Daoy (cell line): ENCODE measurements at places on chromosomes 3 and 15. TPM values are rescaled to one million over a fixed set of nuclear protein-coding genes. Genes with fewer than 3 reads are reported as not detected.

DNA sequence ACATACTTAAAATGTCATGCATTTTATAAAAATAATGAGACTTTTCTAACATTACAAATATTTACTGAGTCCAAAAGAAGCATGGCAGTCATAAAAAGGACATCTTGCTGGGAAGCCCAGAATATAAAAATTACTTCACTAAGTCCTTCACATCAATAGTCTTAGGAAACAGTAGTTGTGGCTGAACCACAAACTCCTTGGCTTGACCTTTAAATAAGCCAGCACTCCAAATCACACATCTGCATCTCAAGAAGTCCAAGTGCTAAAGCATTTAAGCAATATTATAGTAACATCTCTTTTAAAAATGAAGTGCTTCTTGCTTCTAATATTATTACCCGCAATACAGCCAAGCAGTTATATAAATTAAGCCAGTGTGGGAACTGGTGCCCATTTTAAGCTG is 8.8 kb downstream of the CCNL1 start:
- DNase-seq: no peak

DNA sequence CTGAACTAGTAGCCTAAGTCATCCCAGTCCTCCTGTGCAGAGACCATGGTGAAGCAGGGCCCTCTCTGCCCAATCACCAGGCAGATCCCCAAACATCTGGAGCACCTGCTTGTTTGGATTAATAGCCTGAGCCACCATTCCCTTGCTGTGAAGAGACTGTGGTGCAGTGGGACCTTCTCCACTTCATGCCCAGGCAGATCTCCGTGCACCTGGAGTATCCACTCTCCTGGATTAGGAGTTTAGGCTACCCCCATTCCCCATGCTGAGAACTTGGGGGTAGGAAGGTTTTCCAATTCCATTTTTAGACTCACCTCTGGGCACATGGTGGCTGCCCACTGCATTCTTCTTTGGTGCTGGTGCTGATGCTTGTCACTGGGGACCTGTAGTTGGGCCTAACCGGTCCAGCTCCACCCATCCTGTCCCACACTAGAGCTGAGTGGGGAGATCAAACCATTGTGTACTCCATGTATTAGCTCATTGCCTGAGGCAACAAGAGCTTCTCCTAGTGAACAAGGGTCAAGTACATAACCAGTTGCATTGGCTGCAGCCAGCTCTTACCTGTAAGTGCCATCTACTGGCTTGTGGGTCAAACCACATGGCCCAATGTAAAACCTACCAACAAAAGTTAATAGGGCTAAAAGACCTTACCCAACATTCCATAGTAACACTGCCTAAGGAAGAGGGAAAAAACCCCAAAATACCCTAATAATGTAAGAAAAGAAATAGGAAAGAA is 382.5 kb upstream of the CBLB start:
- DNase-seq: no peak

DNA sequence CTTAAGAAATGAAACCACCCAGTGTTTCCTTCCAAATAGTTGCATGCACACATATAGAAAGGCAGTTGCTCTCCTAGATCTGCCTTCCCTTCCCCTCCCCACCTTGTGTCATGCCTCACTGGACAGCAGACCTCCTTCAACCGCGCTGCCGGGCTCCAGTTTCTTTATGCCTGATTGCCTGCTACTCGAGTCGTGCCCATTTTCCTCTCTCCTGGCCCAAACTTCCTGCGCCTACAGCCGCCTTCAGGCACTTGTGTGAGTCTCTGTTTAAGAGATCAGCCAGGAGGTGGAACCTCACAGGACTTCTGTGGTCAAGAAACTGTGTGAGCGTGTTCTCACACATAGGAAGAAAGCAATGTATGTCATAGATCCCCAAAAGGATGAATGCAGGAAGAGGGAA is 8.8 kb upstream of the FAM107A start:
- no peak for DNase-seq

- no peak for DNase-seq
Observed at GRCh38 chr3:115551016-115551415, 72.3 kb upstream of the GAP43 start.

The SNTN gene
- not detected in 2 replicates for total RNA-seq

DNA sequence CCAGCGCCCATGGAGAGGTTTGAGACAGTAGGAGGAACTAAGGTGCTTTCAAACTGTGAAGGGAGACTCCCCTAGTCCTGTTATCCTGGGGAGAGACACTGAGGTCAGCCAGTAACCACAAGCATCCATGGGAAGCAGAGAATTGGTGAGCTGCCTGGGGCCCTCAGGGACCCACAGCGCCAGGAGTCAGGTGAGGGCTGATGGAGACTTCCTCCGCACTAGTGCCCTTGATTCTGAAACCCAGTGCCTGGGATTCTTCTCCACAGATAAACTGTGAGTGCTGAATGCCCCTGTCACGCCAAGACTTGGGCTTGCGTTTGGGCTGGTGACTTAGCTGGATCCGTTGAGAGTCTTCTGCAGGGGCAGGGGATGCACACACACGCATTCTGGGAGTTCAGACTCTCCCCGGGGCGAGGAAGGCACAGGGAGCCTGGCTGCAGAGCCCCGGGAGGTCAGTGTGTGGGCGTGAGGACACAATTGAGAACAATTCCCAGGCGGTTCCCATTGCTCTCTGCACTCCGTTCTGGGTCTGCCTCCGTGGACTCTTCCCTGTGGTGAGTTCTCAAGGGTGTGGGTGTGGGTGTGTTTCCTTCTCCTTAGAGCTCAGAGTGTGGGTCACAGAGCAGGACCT is 37.9 kb upstream of the SLCO2A1 start:
- DNase-seq: no peak

The PIERCE2 gene
- total RNA-seq: 0.11 and 1.3 TPM in 2 replicates

The NPAP1 gene
- 0.03 and 0.17 TPM in 2 replicates for total RNA-seq

The ANKRD63 gene
- 0.63 and 0.97 TPM in 2 replicates for total RNA-seq

- DNase-seq: no peak
Observed at GRCh38 chr15:66228807-66229735, 24.5 kb downstream of the MEGF11 start.

- DNase-seq: no peak
Observed at GRCh38 chr3:264394-265156, 68.0 kb downstream of the CHL1 start.

GRCh38 chr15:27871078-27871901 is 227.8 kb downstream of the OCA2 start:
- no peak for DNase-seq

The AADACL2 gene
- not detected in 2 replicates for total RNA-seq

DNA sequence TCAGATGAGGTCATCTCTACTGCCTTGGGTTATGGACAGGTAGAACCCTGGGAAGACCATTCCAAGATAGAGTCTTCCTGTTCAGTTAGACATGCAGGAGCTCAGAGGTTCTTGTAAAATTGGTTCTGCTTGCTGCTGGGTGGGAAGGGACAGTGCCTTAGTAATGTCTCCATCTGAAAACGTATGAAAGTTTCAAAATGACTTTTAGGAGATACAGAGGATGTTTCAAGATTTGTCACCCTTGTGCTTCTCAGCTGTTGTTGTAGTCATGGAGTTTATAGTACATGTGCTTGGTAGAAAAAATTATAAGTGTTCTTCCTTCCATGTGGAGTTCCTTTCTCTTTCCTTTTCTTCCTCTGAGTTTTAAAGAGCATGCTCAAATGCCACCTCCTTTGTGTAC is 885.2 kb upstream of the CFAP20DC start:
- no peak for DNase-seq

DNA sequence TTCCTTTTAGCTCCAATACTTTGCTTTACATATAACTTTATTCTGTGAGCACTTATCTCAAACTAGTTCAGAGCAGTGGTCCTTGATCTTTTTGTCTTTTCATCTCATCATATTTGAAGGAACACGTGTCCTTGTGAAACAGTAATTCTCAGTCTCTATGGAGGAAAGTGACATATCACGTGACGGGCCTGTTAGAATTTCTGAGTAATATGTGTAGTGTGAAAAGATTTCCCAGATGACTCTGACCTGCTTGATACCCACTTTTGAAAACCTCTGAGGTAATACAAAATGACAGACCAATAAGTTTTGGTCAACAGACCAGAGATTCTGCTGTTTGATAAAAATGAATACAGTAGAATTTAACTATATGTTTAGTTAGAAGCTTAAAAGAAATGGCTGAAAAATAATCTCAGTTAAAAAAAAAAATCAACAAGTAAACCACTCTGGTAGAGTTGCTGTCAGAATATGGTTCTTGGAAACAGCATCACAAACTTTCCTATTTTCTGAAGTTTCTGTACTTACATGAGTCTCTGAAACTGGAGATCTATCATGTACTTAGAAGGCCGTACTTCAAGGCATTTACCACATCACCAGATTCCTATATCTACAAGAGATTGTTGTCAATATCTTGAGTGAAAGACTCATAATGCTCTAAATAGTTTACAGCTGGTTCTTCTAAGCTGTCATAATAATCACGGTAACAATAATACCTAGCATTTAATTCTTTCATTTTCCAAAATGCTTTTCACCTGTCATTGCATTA is 590.2 kb upstream of the TBL1XR1 start:
- no peak for DNase-seq

DNA sequence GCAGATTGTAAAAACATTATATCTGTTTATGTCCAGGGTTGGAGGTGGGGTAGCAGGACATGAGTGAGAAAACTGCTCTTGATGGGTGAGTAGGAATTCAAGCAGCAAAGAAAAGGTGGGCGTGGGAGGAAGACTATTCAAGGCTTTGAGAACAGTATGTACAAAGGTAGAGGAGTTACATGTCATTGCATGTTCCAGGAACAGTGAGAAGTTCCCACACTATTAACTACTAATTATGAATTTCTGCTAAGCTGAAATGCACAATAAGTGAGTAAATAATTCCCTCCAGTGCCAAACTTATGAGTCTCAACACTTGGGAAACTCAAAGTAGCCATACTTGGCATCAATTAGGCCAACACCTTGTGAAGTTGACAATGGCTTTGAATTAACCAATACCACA is 80.1 kb downstream of the SRGAP3 start:
- DNase-seq: no peak

GRCh38 chr3:33773637-33774036 is 24.8 kb upstream of the PDCD6IP start:
- no peak for DNase-seq

GRCh38 chr3:169813757-169814517 is 1.2 kb upstream of the LRRC34 start:
- peak; percentile 82 for DNase-seq

DNA sequence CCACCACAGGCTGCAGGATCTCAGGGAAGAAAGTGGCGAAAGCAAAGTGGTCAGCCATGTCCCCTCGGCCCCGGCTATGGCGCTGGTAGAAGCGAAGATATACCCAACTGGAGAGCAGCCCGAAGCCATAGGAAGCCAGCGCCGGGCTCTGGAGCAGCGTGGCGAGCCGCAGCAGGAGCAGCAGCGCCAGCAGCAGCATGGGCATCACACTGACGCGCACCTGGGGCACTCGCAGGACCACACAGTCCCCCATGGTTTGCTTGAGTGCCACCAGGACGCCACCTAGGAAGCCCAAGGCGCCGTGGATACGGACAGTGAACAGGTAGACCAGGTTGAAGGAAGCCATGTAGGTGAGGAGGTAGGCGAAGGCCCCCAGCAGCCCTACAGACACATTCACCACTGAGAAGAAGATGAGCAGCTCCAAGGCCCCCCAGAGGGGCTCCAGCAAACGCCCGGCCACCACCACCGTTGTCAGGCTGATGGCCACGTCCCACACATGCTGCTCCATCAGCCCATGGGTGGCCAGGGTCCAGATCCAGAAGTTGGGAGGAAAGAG is 888 bp downstream of the TMEM115 start:
- DNase-seq: no peak

DNA sequence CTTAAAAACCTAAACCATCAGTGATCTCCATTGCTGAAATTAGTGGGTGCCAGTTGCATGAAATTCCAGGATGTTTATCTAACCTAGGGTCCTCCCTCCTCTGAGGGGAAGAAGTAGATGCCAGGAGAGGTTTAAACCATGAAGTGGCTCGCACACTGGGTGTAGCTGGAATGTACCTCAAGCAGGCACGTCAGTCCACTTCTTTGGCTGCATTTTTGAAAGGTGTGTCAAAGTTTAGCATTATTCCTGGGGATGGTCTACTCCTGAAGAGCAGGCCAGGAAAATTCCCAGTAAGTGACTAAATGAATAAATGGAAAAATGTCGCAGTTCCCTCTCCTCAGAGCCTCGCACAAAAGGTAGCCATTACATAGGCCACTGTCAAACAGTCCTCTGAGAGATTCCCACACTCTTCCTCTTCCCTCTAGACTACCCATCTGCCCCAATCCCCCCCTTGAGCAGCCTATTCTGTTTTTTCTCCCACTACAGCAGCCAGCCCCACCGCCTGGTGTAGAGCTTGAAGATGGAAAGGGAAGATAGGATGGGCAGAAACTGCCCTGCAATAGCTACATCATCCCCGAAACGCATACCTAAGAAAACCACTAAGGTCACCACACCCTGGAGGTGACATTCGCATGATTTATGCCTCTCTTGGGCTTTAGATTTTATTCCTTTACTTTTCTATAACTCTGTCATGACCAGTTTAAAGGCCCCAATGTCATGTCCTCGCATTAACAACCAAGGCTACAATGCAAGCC is 655 bp upstream of the TMOD3 start:
- peak; percentile 74 for DNase-seq

DNA sequence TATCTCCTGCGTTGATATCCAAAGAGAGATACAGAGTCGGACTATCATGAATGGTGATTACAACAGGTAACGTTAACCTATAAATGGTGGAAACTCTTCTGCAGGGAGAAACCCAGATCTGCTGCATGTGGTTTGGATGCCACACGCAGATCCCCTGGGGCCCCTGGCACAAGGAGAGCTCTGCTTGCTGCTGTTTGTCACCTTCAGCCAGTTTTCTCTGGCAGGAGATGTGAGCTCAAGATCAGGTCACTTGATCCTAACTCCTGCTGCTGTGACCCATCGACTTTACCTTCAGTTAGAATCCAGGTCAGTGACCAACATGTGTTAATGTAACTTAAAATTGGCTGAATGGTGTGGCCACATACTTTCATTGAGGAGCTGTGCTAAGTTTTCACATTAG is 23.8 kb upstream of the GPR171 start:
- DNase-seq: no peak

The PLEKHO2 gene
- 8.7 and 10.7 TPM in 2 replicates for total RNA-seq

- DNase-seq: peak; percentile 58
Observed at GRCh38 chr3:71428841-71429596, 154.5 kb downstream of the FOXP1 start.

DNA sequence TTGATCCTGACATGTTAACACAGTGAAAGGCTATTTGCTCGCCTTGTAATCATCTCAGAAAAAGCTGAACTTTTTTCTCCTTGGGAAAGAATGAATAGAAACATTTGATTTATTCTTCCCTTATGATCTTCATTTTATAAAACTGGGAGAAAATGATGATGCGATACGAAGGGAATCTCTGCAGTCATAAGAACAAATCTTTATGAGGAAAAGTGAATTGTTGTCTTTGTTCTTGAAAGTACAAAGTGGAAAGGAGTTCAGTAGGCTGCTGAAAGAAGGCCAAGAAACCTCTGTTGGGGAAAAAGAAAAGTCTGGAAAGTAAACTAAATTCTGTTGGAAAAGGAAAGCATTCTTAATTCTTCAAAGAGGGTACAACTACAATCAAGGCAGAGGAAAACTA is 248.8 kb downstream of the NSUN3 start:
- DNase-seq: no peak

DNA sequence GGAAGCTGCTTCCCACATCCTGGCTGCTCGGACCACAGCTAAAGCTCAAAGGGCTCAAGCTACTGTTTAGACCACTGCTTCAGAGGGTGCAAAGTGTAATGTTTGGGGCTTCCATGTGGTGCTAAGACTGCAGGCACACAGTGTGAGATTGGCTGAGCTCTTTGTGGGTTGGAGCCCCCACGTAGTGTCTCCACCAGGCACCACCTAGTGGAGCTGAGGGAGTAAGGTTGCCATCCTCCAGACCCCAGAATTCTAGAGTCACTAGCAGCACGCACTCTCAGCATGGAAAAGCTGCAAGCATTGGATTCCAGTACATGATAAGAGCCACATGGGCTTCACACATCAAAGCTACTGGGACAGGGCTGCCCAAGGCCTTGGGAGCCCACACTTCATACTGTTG is 9.3 kb downstream of the MKRN3 start:
- DNase-seq: no peak
